ENCODE measurements at places on chromosomes 13 and 19. TPM values are rescaled to one million over a fixed set of nuclear protein-coding genes. Genes with fewer than 3 reads are reported as not detected.

LRRC25 gene
- total RNA-seq, result 0.05 TPM

NXNL1 gene
- total RNA-seq, result not detected

PRR20A gene
- not detected for total RNA-seq

NLRP5 gene
- total RNA-seq, result not detected

PDE4C gene
- total RNA-seq, result not detected

SELENOV gene
- not detected for total RNA-seq

PEX11G gene
- total RNA-seq, result 2.6 TPM

LYPD5 gene
- not detected for total RNA-seq
